IPS-NIHi11 (cell line): ENCODE measurements at places on chromosomes 3 and 15.
A peak's percentile ranks its signal among the peaks of the same experiment; 100 is the strongest.

- DNase-seq = no peak
Observed at GRCh38 chr3:146159616-146160320, 1.2 kb downstream of the PLOD2 start.

GRCh38 chr3:139358841-139359562 is 15.2 kb downstream of the MRPS22 start:
- DNase-seq = peak; percentile 46

- DNase-seq = no peak
Observed at GRCh38 chr15:40314723-40315276, 7.1 kb upstream of the PLCB2 start.

DNA sequence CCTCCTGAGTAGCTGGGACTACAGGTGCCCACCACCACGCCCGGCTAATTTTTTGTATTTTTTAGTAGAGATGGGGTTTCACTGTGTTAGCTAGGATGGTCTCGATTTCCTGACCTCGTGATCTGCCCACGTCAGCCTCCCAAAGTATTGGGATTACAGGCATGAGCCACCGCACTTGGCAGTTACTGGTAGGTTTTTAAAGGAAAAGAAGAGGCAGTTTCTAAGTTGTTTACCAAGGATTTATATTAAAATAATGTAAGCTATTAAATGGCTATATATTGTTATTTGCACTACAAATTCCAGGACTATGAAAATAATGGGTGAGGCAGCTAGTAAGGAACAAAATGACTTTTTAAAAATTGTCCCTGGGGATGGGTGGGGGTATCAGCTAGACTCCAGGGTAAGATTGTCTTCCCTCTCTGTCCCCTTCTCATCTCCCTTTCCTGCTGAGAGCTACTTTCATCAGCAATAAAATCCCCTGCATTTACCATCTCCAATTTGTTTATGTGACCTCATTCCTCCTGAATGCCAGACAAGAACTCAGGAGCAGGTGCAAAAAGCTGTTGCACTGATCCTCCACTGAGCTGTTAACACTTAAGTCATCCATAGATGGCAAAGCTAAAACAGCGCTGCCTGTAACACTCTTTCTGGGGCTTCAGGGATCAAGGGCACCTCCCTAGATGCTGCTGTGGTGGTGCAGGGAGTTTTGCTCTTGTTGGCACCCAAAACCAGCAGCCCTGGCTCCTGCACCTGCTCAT is 165.2 kb downstream of the ZPLD1 start:
- DNase-seq = no peak

DNA sequence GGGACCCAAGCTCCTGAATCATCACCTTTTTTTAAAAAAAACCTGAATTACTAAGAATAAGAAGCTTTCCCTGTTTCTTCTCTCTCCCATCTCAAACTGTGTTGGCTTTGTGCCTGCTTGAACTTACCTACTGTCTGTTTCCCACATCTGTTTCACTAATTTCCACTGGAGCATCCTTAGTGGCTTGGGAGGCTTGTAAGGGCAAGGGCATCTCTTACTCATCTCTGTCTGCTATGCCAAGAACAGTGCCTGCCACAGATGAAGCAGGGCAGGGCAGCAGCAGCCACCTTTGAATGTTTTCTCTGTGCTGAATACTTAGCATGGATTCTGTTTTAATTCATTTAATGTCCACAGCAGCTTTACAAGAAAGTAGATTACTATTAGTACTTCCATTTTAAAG is 42.3 kb downstream of the SNRK start:
- DNase-seq = no peak

DNA sequence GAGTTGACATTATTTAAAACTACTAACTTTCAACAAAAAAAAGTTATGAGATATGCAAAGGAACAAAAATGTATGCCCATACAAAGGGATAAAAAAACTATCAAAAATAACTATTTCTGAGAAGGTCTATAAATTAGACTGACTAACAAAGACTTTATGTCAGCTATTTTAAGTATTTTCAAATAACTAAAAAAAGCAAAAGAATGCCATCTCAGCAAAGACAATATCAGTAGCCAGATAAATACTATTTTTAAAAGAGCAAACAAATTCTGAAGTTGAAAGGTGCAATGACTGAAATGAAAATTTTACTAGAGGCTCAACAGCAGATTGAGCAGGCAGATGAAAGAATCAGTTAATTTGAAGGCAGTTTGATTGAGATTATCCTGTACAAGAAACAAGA is 3.6 kb upstream of the STRIT1 start:
- DNase-seq = no peak

DNA sequence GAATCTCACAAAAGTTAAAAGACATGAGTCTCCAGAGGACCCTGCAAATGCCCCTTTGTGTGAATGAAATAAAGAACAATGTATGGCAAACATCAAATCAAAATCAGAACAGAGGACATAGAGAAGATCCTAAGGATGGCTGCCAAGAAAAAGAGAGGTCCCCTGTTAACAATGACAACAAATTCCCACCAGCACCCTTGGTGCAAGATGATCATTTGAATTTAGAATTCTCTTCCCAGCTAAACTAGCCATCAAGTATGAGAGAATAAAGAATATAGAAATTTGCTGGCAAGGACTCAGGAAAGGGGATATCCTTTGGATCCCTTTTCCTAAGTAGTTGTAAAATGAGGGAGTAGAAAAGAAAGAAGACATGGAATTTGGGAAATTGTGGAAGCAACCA is 8.2 kb downstream of the GP5 start:
- DNase-seq = no peak

DNA sequence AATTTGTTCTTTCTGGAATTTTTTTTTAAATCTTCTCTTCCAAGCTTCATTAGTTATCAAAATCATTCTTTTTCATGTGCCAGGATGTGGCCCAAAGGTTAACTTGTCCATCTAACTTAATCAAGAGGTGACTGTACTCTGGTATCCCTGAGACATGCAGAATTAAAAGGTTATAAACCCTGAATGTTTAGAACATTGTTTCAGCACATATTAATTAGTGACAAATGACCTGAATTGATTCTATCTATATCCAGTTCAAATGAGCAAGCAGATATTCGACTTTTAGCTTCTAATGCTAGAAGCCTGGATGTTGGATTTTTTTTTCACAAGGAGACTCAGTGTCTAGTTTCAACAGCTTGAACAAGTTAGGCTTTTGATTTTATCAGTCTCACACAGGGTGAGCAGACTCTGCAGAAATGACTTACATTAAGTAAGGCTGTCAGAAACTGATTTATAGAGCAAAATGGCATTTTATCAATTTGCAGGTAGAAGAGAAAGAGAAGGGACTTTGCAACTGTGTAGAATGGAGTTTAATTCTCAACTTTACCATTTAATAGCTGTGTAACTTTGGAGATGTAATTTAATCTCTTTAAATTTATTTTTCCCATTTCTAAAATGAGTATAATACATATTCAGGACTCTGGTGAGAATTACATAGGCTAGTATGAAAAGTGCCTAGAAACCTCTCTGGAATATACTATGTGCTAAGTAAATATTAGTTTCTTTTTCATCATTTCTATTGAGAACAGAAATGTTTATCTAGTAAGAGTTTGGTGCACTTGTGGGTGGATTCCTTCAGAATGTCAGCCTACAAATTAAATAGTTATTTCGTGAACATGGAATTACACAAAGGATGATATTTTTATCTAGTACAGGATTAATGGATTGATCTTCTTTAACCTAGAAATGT is 100.0 kb downstream of the ALCAM start:
- no peak for DNase-seq

DNA sequence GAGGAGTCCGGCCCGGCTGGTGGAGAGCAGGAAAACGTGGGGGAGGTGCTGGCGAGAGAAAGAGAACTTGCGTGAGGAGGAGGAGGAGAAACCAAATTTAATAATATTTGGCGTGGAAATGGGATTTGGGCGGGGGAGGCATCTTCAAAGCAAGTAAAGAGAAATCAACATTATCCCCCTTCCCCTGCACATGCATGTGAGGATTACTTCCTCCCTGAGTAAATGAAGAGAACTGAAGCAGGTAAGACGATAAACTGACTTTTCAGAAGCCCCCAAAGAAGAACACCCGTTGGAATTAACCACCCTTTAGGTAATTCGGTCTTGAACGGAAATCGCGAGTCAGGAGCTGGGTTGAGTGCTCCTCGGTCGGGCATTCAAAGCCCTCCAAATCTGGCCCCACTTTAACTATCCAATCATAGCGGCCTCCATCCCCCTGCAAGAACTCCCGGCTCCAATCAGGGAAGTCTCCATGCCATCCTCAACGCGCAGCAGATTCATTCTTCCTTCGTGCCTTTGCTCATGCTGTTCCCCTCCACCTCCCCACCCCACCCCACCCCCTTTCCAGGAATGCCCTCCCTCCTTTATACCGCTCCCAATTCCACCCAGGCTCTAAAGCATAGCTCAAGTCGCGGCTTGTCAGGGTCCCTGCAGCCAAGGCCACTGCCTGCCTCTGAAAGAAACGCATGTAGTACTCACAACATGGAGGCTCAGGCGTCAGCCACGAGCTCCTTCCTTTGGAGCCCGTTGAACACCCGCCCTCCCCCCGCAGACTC is 545 bp upstream of the RFX7 start:
- peak; percentile 73 for DNase-seq

GRCh38 chr15:52290800-52291199 is 4.8 kb downstream of the MYO5C start:
- no peak for DNase-seq

DNA sequence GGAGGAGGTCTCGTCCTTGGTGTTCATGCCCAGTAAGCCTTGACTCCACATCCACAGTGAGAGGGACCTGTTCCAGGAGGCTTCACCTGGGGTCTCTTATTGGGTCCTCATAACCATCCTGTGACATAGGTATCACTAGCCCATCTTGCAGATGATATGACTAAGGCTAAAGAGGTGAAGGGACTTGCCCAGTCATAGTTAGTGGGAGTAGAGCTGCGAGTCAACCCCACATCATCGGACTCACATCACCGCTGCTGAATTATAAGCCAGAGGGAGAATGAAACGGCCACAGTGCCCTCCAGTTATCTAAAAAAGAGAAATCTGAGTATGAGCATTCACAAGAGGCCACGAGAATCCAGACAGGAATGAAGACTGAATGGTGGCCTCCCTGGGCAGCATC is 66.0 kb downstream of the MESD start:
- DNase-seq = no peak

DNA sequence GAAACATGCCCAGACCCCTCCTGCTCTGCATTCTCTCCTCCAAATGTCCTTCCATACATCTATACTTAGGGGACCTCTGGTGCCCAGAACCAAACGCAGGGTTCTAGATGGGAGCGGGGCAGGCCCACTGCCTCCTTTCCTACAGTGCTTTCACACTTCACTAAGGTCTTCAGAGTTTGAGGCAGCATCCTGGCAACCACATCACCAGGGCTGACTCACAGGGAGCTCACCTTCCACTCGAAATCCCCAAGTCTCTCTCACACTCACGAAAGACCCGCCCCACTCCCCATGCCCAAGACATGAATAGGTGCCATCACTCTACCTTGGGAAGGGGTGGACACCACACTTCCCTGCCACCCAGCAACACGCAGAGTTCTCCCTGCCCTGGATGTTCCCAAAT is 18.9 kb downstream of the HOMER2 start:
- DNase-seq = no peak

- no peak for DNase-seq
Observed at GRCh38 chr15:75431682-75432081, 19.8 kb downstream of the SIN3A start.

GRCh38 chr15:96849271-96849900 is 518.9 kb downstream of the NR2F2 start:
- no peak for DNase-seq

- no peak for DNase-seq
Observed at GRCh38 chr3:536417-536813, 339.9 kb downstream of the CHL1 start.

- no peak for DNase-seq
Observed at GRCh38 chr15:40110866-40111550, 2.3 kb upstream of the BMF start.

DNA sequence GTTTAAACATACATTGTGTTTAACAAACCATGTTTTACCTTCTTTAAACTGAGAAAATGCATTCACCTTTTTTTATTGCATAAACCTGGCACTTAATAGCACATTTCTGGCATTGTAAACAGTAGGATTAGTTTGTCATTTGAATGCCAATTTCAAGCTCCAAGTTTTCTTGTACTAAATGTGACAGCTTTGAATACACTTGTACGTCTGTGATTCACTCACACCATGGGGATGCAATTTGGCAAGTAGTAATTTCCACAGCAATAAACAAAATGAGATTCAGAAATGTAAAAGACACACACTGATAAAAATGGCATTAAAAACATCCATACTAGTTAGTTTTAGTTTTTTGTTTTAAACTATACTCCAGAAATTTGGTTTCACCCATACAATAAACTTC is 598.9 kb downstream of the SI start:
- DNase-seq = no peak

- no peak for DNase-seq
Observed at GRCh38 chr3:86774082-86774691, 216.8 kb downstream of the VGLL3 start.

GRCh38 chr3:139524841-139525636 is 14.5 kb downstream of the RBP1 start:
- no peak for DNase-seq

GRCh38 chr3:133783762-133784161 is 21.9 kb upstream of the SRPRB start:
- DNase-seq = peak; percentile 38

GRCh38 chr15:80188251-80188650 is 35.5 kb downstream of the FAH start:
- no peak for DNase-seq

DNA sequence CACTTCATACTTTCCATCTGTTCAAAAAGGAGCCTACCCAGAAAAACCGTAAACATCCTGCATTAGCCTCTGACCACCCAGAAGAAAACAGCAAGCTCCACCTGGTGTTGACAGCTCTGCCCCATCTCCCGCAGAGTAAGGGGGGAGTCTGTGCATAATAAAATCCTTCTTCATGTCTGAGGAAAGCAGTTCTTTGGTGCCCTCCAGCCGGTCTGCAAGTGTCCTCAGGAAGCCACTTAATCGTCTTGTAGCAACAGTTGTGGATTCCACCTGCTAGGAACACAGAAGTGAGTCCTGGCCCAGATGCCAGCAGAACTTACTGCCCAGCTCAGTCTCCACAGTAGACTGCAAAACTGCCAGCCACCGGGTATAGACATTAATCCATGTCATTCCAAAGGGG is 22.5 kb downstream of the RIOX2 start:
- DNase-seq = no peak

- DNase-seq = no peak
Observed at GRCh38 chr15:80991421-80991820, 1.8 kb upstream of the MESD start.
